GM03348 (cell line): ENCODE measurements at places on chromosomes 12 and 14.

DNA sequence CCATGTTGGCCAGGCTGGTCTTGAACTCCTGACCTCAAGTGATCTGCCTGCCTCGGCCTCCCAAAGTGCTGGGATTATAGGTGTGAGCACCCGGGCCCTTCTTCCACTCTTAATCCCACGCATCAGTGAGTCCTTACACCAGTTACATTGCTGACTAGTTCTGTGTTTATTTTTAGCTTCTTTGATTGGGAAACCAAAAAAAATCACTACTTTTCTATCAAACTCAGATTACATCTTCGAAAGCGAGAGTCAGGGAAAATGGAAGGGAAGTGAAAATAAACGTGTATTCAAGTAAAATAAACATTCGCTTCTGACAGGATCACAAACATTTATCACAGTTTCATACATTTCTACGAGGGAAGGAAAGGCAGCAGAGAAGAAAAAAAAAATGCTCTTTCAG is 32.2 kb downstream of the FGD6 start:
- no peak for DNase-seq

- DNase-seq, result peak; percentile 9
Measured at GRCh38 chr14:32450919-32451675, 122.0 kb downstream of the AKAP6 start.

GRCh38 chr12:55610598-55610997 is 26.1 kb upstream of the OR10P1 start:
- DNase-seq, result no peak

GRCh38 chr14:94411638-94412037 is 23.2 kb upstream of the SERPINA1 start:
- DNase-seq, result no peak
